Left renal cortex interstitium (tissue), 4 donors: ENCODE measurements at places on chromosomes 4 and X. TPM values are rescaled to one million over a fixed set of nuclear protein-coding genes. Genes with fewer than 3 reads are reported as not detected.

DNA sequence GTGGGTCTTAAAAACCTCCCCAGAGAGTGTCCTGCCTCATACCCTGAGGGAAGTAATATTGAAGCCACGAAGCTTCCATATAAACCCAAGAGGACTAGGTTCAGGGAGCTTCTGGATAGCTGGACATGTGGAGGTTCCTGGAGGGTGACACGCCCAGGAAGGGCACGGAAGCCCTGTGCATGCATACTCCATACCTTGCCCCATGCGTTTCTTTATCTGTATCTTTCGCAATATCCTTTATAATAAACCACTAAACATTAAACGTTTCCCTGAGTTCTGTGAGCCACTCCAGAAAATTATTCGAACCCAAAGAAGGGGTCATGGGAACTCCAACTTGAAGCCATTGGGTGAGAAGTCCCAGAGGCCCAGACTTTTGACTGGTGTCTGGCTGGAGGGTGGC, 45.7 kb upstream of the HPF1 start:
- DNase-seq: no peak

PRKX gene
- polyA plus RNA-seq: 16.0 TPM

GRCh38 chr4:25727711-25728493, 72.3 kb downstream of the SLC34A2 start:
- no peak for DNase-seq

ZRSR2 gene
- 15.7 TPM for polyA plus RNA-seq

DNA sequence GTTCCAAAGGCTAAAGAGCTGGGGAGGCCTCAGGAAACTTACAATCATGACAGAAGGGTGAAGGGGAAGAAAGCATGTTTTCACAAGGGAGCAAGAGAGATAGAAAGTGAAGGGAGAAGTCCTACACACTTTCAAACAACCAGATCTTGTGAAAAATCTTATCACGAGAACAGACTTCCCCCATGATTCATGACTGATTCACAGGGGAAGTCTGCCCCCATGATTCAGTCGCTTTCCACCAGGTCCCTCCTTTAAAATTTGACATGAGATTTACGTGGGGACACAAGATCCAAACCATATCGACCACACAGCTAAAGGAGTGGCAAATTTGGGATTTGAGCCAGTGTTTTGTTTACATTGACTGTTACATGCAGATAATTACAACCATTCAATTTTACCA, 971.1 kb upstream of the HS3ST1 start:
- DNase-seq: no peak

PF4V1 gene
- polyA plus RNA-seq: 0.47 TPM

DNA sequence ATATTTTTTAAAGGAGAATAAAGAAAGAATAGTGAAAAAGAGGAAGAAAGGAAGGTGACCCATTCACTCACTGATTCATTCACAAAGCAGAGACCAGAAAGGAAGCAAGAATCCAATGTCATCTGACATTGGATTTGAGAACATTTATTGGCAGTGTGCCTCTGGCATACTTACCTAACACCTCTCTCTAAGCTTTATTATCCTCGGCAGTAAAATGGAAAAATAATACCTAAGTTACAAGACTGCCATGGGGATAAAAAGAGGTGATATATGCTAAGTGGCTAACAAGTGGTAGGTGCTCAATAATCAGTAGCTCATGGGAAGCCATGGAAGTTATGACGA, 41.6 kb upstream of the PPARGC1A start:
- DNase-seq: no peak

DNA sequence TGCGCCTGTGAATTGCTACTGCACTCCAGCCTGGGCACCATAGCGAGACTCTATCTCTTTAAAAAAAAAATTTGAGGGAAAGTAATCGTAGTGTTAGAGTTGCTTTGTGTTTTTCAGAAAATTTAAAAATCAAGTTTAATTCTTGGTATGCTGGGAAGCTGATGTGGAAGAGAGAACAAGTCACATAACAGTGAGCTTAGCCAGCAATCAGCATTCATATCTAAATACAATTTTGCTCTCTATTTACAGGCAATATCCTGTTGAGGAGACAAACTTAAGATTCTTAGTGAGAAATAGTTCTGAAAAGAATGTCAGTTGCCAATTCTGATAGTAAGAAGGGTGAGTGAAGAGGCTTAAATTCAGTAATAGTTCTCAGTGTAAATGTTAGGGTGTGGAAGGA, 9.6 kb upstream of the NDUFC1 start:
- DNase-seq: no peak

- no peak for DNase-seq
These were observed 1803.6 kb upstream of the PCDH7 start for GRCh38 chr4:28916585-28916984.

GRCh38 chr4:13543839-13544605, at the start of gene NKX3-2:
TSS of gene NKX3-2 (minus strand) at chr4:13544508. CDS start at chr4:13544414, 94 bp downstream.
- no peak for DNase-seq

GRCh38 chrX:97060020-97060419, 176.3 kb downstream of the RPA4 start:
- no peak for DNase-seq

UGT2B17 gene
- polyA plus RNA-seq: 0.14 TPM

- peak; percentile 52 for DNase-seq
These were observed 35.9 kb upstream of the GRPEL1 start for GRCh38 chr4:7103607-7104365.

- DNase-seq: no peak
These were observed 45.4 kb upstream of the PNPLA4 start for GRCh38 chrX:7972586-7972985.

TLR2 gene
- polyA plus RNA-seq: 5.0 TPM
